ENCODE measurements at places on chromosomes 11 and 22.

DNA sequence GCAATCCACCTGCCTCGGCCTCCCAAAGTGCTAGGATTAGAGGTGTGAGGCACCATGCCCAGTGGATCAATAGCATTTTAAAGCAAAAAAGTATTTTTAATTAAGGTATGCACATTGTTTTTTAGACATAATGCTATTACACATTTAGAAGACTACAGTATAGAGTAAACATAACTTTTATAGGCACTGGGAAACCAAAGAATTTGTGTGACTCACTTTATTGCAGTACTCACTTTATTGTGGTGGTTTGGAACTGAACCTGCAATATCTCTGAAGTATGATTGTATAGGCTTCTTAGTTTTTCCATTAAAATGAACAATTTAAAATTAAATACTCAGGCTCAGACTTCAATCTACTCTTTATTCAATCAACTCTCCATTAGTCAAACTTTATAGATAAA lies 17.5 kb upstream of the CD3E start:
- DNase-seq: no peak

GRCh38 chr11:91850533-91851275 lies 373.9 kb upstream of the FAT3 start:
- DNase-seq: no peak

DNA sequence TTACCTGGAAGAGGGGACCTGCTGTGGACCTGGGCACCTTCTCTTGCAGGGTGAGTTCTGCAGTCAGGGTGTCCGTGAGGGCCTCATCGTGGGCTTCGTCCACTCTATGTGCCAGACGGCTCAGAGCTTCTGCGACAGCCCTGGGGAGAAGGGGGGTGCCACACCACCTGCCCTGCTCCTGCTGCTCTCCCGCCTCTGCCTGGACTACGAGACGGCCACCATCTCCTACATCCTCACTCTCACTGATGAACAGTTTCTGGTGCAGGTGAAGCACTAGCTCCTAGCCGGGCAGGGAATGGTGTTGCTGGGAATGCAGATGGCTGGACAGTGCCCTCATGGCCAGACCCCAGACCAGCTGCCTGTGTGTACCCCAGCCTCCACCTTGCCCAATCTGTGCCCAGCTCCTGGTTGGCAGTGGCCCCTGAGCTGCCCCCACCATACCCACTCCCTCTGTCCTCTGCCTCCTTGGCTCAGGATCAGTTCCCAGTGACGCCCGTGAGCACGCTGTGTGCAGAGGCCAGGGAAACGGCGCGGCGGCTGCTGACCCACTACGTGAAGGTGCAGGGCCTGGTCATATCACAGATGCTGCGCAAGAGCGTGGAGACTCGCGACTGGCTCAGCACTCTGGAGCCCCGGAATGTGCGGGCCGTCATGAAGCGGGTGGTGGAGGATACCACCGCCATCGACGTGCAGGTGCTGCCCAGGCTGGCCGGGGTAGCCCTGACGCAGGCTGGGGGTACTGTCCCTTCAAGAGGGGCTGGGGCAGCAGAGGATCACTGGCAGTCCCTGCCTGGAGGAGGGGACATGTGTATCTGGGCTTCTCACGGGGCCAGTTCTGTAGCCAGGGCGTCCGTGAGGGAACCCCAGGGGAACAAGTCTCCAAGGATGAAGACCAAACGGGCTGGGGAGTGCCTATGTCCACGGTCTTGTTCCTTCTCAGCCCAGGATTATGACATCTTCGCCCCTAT lies 2.2 kb upstream of the TM7SF2 start:
- DNase-seq: no peak

DNA sequence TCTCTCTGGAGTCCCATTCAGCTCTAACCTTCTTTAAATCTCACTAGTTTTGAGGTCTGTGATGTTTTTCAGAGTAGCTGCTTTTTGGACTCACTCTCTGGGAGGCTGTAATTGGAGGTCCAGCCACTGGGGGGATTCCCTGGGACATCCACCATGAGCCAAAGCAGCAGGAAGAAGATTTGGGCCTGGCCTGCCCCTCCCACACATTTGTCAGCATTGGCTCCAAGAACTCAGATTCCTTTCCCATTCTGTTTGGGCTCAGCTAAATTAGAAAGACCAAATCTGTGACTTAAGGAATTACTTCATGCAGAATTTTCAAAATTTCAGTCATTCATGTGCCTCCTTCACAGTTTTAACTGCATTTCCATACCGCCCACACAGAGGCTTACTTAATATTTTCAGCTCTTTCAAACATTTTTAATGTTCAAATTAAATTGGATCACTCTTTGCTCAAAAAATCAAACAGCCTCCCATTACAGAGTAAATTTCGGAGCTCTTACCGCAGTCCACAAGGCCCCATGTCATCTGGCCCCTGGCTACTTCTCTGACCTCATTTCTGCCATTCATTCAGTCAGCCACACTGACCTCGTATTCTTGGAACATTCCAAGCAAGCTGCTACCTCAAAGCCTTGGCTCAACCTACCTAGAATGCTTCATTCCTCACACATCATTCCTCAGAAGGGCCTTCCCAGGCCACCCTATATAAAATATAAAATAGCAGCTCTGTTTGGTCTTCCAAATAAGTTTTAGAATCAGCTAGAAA lies 54.5 kb upstream of the RRAS2 start:
- no peak for DNase-seq

GRCh38 chr22:48101704-48102103 lies 1339.3 kb downstream of the TBC1D22A start:
- DNase-seq: no peak

- no peak for DNase-seq
These were observed 7.3 kb upstream of the CTSC start for GRCh38 chr11:88344869-88345268.

GRCh38 chr11:118572061-118572980 lies at the start of gene ARCN1:
Gene ARCN1 (plus strand): TSS chr11:118572409. CDS start chr11:118572548, 139 bp downstream.
- peak; percentile 88 for DNase-seq

DNA sequence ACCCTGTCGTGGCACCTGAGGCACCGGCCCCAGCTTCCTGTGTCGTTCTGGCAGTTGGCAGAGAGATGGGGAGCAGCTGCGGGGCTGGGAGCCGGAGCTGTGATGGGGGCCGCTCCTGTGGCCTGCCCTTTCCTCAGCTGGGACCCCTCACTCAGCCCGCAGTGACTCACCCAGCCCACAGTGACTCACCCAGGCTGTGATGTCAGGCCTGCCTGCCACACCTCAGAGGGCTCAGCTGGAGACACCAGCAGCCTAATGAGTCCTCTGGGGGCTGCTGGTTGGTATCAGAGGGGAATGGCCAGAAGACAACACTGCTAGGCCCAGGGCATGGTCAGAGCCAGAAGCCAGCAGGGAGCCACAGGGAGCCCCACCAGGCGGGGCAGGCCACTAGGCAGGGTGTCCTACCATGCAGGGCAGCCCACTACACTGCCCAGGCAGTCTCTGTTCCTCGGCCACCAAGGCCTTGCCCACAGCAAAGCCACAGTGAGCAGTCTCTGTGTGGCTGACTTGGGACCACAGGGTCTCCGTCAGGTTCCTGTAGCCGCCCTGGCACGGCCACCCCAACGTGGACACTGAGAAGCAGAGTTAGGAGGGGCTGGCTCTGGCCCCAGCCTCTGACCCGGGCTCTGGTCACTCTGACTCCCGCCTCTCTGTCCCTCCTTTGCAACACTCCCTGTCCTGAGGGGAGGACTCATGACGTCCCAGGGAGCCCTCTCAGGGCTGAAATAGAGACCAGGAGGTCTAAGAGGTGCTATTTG lies 4.2 kb upstream of the FXYD2 start:
- peak; percentile 93 for DNase-seq

DNA sequence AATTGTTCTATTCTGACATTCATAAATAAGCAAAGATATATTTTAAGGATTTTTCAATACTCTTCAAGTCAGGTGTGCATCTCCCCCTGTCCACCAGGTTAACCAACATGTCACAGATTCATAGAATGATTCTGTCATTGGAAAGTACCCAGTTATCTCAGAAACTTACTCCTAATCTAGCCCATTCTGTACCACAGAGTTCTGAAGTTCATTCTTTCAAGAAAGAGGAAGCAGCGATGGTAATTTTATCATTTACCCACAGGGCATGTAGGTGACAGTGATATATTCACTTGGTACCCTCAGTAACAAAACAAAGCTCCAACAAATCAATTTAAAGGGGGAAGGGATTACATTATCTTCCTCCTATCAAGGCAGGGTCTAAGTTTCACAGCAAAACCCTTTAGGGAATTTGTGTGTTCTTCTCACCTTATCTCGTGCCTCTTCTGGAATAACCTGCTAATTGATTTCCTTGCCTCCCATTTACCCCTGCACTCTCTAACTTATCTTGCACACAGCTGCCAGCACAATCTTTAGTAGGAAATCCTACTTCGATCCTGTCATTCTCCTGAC lies 19.0 kb upstream of the MPPED2 start:
- peak; percentile 93 for DNase-seq

DNA sequence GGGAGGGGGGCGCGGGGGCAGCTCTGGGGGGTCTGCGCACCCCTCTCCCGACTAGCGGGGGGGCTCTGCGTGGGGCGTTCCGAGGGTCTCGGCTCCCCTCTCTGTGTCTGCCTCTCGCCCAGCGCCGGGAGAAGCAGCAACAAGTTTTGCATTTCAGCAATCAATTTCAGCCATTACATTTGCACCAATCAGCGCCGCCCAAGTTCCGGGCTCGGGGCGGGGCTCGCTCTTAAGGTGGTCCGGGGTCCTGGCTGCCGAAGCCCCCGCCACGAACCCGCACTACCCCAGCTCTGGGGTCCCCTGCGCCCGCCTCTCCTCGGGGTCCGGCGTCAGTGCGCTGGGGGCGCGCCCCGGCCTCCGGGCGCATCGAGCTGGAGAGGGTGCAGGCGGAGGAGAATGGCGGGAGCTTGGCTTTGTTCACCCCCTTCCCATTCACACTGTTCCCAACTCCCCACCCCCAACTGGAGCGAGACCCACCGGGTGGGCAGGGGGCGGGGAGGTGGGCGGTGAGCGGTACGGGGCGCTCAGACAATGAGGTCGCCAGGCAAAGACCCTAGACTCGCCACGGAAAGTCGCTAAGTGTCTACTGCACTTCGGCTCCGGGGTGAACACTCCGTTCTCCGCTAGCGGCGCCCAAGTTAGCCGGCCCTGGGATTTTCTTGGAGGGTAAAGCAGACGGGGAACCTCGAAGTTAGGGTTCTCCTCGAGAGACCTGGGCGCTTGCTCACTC lies at the start of gene MN1:
TSS of gene MN1 (minus strand) at position 141 of the 730 bp plus-strand sequence. CDS start 1,213 bp downstream, outside the sequence.
- DNase-seq: no peak

DNA sequence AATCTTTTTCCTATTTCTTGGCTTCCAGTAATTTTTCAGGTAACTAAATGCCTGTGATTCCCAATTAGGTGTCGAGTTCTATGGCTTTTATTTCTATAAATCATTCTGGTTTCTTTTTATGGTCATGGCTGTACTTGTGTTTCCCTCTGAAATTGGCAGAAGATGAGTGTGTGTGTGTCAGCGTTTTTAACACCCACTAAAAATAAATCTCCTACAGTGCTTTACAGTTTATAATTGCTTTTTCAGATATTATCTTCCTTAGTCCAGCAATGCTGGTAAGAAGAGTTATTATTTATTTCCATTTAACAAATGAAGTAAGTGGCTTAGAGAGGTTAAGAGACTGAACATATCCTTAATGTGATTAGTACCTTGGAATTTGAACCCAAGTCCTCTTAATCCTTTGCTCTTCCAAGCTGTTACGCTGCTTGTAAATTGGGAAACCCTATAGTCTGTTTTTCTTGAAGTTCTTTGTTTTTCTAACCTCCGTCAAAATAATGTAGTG lies 125.2 kb downstream of the TEAD1 start:
- no peak for DNase-seq

DNA sequence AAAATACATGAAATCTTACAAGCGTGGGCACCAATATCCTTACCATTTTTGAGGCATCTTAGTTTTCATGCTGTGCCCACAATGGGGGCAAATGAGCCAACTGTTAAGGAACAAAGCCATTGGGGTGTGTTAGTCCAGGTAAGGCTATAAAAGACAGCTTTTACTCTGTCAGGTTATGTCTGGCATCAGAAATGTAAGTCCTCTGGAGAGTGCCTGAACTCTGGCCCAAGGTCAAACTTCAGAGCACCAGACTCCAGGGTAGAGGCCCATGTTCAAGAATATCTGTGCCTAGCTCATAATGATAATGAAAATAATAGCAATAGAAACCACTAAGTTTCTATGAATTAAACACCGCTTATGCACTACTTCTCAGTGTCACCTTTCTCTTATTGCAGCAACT lies 105.5 kb downstream of the CSNK2A3 start:
- DNase-seq: no peak

- no peak for DNase-seq
These were observed 96.1 kb downstream of the SLC1A2 start for GRCh38 chr11:35323076-35323868.

DNA sequence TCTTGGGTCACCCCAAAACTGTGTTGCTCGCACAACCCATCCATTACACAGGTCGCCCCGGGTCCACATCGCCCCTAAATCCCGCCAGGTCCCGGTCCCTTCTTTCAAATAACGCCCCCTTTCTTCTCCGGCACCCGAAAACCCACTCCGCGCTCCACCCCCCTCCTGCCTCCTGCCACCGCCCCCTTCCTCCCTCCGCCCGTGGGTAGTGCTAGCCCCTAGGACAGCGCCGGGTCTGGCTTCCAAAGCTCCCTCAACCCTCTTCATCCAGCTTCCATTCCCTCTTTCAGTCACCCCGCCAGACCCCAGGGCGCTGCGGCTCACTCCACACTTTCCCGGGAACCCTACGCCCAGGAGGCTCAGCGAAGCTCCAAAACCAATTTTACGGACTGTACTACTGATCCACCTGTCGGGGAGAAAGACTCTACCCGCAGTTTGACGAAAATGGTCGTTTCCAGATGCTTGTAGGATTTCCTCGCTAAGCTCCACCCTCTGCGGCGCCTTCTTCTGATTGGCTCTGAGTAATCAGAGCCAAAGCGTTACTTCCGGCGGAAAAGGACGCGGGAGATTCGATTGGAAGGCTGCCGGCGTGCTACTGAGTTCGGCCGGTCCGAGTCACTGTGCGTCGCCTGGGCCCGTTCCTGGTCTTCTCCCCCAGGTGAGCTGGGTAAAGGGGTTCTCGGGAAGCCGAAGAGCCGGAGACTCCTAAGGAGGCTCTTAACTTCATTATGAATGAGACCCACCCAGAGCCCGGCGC lies at the start of gene DDIAS:
TSS of gene DDIAS (plus strand) at position 572 of the 757 bp plus-strand sequence. CDS start 13,003 bp downstream, outside the sequence.
- peak; percentile 99 for DNase-seq

GRCh38 chr22:22452211-22452610 lies 56.3 kb downstream of the ZNF280B start:
- no peak for DNase-seq

All from hematopoietic multipotent progenitor cell (in vitro differentiated cells).